ENCODE measurements at places on chromosomes 5 and 9. TPM values are rescaled to one million over a fixed set of nuclear protein-coding genes. Genes with fewer than 3 reads are reported as not detected.

Gene SLC44A1
- total RNA-seq: 56.1 TPM

Gene SNAPC3
- 41.5 TPM for total RNA-seq

Gene SLC45A2
- total RNA-seq: not detected

Gene LAMC3
- total RNA-seq: not detected

Gene OR13C5
- not detected for total RNA-seq

Gene NOXA1
- 0.17 TPM for total RNA-seq

Gene TRIM41
- 22.0 TPM for total RNA-seq

Gene PCDHGB1
- total RNA-seq: 2.5 TPM

Gene SLC1A1
- 1.0 TPM for total RNA-seq

Gene FABP6
- total RNA-seq: not detected

Gene ARPC5L
- total RNA-seq: 44.3 TPM

Gene ZFP62
- total RNA-seq: 11.6 TPM

Gene PPWD1
- 22.7 TPM for total RNA-seq

Gene SEMA5A
- total RNA-seq: 52.7 TPM

Gene SV2C
- not detected for total RNA-seq

Gene SREK1IP1
- total RNA-seq: 24.5 TPM

Gene MYMK
- total RNA-seq: not detected

Gene SPINK6
- total RNA-seq: not detected

Gene FGF18
- total RNA-seq: not detected

Gene ZNF366
- total RNA-seq: not detected

Gene DRD1
- total RNA-seq: not detected

Gene BHMT2
- total RNA-seq: 0.27 TPM

Gene TAF11L6
- total RNA-seq: not detected

Gene HEMGN
- total RNA-seq: not detected

Gene ABL1
- total RNA-seq: 57.6 TPM

Gene GDF9
- not detected for total RNA-seq

Gene BTNL9
- total RNA-seq: not detected

Gene SH3RF2
- 1.3 TPM for total RNA-seq

Gene ENTREP1
- total RNA-seq: not detected

Gene CCDC180
- 0.23 TPM for total RNA-seq

Gene AGXT2
- not detected for total RNA-seq

Gene ANKRD31
- 0.02 TPM for total RNA-seq

Gene SIMC1
- 13.1 TPM for total RNA-seq

Gene ARL10
- total RNA-seq: 7.7 TPM

Gene SLCO6A1
- not detected for total RNA-seq

Gene ARHGEF28
- total RNA-seq: 9.1 TPM

Gene HMGCR
- 24.3 TPM for total RNA-seq

Gene PKN3
- 3.4 TPM for total RNA-seq
